Astrocyte of the spinal cord (primary cell): ENCODE measurements at places on chromosomes 6 and 20.

DNA sequence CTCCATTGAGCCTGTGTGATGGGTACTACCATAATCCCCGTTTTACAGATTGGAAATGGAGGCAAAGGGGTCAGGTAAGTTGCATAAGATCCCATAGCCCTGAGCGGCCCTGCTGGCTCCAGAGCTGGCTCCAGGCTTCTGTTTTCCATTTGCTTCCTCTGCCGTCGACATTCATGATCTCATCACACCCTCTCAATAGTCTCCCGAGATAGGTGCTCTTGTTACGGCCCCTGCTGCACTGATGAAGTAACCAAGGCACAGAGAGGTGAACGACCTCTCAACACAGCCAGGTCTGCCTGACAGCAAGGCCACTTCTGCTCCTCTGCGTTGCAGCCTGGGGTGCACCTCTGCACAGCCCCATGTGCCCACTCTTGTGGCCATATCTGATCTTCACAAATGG is 16.9 kb downstream of the CDH22 start:
- DNase-seq = no peak

DNA sequence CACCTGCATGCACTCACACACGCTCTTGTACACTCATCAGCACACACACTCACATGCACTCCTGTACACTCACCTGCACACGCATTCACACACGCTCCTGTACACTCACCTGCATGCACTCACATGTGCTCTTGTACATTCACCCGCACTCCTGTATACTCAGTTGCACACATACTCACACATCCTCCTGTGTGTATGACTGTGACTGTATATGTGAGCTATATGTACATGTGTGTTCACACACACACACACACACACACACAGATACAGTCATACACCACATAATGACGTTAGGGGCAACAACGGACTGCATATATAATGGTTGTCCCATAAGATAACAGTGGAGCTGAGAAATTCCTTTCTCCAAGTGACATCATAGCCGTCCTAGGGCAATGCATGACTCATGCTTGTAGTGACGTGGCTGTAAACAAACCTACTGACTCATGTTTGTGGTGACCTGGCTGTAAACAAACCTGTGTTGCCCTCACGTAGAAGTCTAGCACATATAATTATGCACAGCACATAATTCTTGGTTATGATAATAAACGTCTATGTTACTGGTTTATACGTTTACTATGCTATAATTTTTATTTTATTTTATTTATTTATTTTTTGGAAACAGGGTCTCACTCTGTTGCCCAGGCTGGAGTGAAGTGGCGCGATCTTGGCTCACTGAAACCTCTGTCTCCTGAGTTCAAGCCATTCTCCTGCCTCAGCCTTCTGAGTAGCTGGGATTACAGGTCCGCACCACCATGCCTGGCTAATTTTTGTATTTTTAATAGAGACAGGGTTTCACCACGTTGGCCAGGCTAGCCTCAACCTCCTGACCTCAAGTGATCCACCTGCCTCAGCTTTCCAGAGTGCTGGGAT is 22.8 kb upstream of the TAF4 start:
- DNase-seq = peak; percentile 75

GRCh38 chr6:16717275-16717942 is 43.9 kb downstream of the ATXN1 start:
- DNase-seq = no peak

GRCh38 chr20:61024390-61024789 is 227.7 kb upstream of the CDH4 start:
- DNase-seq = no peak

- no peak for DNase-seq
Observed at GRCh38 chr6:116877743-116878142, 701 bp downstream of the RFX6 start.

DNA sequence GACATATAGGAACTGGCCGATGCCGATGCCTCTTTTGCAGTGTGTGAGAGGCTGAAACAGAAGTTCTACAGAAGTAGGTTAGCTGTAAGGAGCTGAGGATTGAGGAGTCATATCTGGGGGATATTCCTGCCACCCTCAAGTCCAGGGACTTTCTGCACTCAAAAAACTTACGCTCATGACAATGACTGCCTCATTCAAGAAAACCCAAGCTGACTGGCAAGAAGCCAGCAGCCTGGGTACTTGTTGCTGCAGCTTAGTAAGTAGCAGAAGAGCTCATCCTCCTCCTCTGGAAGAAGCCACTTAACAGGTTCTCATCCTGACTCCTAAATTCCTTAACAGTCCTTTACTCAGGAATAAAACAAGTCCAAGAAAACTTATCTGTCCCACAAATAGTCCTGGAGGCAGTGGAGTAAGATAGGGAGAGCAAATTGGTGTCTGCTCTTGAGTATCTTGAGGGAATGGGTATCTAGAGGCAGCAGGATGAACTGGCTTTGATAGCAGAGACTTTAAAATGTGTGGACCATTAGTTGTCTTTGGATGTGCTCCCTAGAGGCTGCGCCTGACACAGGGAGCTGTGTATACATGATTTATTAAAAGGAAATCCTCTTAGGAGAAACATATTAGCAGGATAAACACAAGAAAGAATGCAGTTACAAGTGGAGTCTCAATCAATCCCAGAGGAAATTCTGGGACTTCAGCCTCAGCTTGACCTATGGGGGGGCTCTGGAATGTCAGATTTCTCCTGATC is 7.4 kb downstream of the CALHM5 start:
- DNase-seq = no peak

- DNase-seq = peak; percentile 20
Observed at GRCh38 chr6:124066946-124067552, 263.4 kb downstream of the NKAIN2 start.

DNA sequence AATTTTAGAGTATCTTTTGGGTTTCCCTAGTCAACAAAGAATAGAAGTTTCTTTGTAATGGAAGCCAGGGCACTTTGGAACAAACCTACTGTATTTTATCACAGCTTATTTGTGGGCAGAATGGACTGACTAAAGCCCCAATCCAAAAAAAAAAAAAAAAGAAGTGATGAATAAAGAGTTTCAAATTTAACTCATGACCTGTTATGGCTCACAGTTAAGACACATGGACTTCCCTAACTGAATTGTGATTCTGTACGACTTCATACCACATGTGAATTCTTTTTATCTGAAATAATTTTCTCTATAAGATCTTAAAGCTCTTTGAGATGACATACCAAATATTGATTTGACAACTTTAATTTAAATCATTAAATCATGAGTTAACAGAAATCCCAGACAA is 77.2 kb downstream of the FILIP1 start:
- DNase-seq = no peak

DNA sequence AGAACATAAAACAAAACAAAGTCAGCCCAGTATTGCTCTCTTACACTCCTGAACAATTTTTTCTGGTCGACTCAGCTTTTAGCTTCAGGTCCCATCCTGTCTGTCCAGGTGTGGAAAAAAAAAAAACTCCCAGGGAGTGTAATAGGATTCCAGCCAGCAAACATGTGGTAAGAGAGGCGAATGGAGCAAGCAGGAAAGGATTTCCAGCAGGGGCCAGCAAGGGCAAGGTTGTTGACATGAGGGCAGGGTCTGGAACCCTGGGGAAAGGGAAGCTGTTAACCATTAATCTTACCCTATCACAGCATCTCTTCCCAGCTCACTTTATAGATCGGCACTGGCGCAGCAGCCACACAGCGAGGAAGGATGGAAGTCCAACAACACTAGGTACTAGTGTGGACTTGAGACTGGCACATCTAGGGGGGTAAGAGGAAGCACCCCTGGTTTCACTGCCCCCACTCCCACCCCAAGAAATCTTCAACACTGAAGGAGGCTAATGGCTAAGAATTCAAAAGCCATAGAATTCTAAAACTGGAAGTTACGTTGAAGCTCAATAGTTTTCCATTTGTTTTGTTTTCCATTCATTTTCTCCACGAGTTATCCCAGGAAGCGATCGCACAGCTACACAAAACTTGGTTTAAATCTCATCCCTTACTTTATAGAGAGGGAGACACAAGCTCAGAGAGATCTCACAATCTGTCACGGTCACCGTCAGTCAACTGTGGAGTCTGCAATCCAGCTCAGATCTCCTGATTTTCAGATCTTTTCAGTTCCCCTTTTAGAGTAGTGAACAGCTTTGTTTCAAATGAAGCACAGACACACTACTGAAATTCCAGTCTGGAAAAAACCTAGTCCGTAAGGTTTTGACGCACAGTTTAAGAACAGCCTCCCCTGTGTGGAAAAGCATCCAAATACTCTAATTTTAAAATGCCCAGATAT is 53.3 kb downstream of the SLC22A23 start:
- no peak for DNase-seq

GRCh38 chr20:38196076-38196475 is 31.0 kb upstream of the TGM2 start:
- no peak for DNase-seq

DNA sequence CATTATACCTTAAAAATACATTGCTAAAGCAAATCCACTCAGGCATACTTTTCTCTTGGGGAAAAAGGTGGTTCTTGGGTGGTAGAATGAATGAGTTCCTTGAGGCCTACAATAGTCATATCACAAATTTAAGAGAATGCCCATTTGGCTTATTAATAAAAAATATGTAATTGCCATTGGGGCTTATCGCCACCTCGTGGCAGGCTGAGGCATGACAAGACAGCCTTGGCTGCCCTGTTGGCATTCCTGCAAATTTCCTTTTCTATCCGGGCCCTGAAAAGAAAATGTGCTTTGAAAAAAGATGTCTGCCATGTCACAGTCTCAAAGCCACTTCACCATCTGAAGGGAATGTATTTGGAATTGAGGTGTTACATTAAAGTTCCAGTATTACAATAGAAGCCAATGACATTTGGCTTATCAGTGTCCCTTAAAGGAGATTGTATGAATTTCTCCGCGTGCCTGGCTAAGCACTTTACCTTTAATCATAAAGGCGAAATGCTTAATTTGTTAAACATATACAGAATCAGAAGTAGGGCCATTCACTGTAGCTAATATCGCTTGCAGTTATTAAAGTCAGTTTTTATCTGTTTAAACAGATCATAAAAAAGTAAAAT is 188.3 kb upstream of the ZFP64 start:
- DNase-seq = peak; percentile 3

DNA sequence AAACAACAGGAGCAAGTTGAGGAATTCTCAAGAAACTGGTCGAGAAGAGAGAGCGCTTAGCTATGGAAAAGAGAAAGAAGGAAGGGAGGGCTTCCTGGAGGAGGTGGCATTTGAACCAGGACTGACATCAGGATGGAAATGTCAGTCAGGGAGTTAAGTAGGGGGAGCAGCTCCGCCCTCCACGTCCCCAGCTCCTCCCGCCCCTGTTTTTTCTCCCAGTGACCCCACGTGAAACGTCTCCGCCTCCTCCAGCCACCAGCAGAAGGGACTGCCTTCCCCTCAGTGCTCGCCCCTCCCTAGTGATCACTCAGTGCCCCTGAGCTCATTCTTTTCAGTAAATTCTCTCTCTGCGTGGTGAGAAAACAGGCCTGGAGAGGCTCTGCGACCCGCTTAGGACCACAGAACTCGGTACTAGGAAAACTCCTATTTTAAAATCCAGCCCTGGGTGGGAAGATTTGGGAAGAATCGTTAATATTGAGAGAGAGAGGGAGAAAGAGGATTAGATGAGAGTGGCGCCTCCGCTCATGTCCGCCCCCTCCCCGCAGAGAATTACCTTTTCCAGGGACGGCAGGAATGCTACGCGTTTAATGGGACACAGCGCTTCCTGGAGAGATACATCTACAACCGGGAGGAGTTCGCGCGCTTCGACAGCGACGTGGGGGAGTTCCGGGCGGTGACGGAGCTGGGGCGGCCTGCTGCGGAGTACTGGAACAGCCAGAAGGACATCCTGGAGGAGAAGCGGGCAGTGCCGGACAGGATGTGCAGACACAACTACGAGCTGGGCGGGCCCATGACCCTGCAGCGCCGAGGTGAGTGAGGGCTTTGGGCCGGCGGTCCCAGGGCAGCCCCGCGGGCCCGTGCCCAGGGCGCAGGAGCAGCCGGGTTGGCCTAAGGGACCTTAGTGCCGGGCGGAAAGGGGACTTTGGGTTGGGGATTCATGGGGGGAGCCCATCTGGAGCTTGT is 4.6 kb downstream of the HLA-DPB1 start:
- peak; percentile 12 for DNase-seq

GRCh38 chr20:59064214-59064722 is 21.7 kb upstream of the PRELID3B start:
- no peak for DNase-seq

- peak; percentile 96 for DNase-seq
Observed at GRCh38 chr20:50292591-50293283, 102.1 kb downstream of the CEBPB start.

- no peak for DNase-seq
Observed at GRCh38 chr6:34695729-34696188, 808 bp downstream of the ILRUN start.

DNA sequence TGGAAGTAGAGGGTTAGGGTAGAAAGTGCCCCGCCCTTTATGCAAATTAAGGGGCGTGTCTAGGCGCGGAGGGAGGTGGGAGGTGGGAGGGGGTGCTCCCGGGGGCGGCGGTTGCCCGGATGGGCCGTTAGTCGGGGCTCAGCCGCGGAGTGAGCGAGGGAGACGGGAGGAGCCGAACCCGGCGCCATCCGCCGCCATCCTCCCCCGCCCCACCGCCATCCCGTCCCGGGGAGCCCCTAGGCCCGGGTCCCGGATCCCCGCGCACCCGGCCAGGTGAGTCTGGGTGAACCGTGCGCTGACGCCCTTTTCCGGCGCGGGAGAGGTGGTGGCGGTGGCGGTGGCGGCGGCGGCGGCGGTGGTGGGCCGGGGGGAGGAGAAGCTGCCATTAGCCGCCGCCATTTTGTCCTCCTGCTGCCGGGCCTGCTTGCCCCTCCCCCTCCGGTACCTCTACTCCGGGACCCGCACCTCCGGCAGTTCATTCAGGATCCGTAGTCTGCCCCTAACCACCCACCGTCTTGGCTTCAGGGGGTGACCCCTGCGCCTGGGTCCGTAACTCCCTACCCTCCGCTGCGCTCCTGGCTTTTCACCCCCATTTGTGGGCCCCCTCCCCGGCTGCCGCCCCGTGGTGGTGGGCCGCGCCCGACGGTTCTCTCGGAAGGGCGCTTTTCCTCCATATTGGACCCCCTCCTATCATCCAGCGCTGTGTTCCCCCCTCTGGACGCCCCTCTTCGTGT is at the start of gene PRRC2A:
Gene PRRC2A, plus strand, starts transcription at position 130 of the 734 bp plus-strand sequence. CDS start 2,075 bp downstream, outside the sequence.
- DNase-seq = no peak

GRCh38 chr20:38224531-38224930 is 36.0 kb downstream of the KIAA1755 start:
- DNase-seq = no peak

DNA sequence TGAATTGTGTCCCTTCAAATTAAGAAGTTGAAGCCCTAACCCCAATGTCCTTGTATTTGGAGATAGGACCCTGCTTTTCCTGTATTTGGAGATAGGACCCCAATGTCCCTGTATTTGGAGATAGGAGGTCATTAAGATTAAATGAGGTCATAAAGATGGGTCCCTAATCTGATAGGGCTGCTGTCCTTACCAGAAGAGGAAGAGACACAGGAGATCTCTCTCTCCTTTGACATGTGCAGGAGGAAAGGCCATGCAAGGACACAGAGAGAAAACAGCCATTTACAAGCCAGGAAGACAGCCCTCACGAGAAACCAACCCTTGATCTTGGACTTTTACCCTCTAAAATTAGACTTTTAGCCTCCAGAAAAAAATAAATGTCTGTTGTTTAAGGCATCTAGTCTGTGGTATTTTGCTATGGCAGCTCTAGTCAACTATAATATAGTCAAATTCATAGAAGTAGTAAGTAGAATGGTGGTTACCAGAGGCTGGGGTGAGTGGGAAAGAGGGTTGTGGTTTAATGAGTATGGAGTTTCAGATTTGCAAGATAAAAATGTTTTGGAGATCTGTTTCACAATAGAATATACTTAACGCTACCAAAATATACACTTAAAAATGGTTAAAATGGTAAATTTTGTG is 59.3 kb downstream of the UBE3D start:
- DNase-seq = no peak

GRCh38 chr6:165762876-165763275 is 99.8 kb upstream of the PDE10A start:
- DNase-seq = no peak
